ENCODE measurements at places on chromosomes 3 and 15.

DNA sequence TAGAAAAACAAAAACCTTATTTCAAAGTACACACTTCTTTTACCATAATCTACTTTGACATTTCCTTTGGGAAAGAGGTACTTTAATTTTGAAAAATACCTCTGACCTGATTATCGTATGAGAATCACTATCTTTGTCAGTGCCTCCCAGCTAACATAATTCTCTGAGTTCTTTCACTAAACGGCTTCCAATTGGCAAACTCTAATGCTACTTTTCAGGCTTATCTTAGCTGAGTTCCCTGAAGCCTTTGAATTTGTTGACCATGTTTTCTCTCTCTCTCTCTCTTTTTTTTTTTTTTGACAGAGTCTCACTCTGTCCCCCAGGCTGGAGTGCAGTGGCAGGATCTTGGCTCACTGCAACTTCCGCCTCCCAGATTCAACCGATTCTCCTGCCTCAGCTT is 312.8 kb downstream of the ZPLD1 start:
- DNase-seq, result no peak

GRCh38 chr3:4245671-4246070 is 57.5 kb upstream of the SETMAR start:
- DNase-seq, result no peak

- DNase-seq, result no peak
These were observed 469.4 kb upstream of the ATP11B start for GRCh38 chr3:182323898-182324297.

- DNase-seq, result peak; percentile 40
These were observed 560 bp downstream of the ST6GAL1 start for GRCh38 chr3:186930641-186931531.

- DNase-seq, result no peak
These were observed 24.1 kb upstream of the MINAR1 start for GRCh38 chr15:79408041-79408440.

- no peak for DNase-seq
These were observed 79.8 kb downstream of the EPHB1 start for GRCh38 chr3:134874737-134875413.

Measured in activated naive CD4-positive, alpha-beta T cell (primary cell).